Posterior vena cava (tissue), 2 donors: ENCODE measurements at places on chromosomes 3 and 15. TPM values are rescaled to one million over a fixed set of nuclear protein-coding genes. Genes with fewer than 3 reads are reported as not detected.
A peak's percentile ranks its signal among the peaks of the same experiment; 100 is the strongest.

DNA sequence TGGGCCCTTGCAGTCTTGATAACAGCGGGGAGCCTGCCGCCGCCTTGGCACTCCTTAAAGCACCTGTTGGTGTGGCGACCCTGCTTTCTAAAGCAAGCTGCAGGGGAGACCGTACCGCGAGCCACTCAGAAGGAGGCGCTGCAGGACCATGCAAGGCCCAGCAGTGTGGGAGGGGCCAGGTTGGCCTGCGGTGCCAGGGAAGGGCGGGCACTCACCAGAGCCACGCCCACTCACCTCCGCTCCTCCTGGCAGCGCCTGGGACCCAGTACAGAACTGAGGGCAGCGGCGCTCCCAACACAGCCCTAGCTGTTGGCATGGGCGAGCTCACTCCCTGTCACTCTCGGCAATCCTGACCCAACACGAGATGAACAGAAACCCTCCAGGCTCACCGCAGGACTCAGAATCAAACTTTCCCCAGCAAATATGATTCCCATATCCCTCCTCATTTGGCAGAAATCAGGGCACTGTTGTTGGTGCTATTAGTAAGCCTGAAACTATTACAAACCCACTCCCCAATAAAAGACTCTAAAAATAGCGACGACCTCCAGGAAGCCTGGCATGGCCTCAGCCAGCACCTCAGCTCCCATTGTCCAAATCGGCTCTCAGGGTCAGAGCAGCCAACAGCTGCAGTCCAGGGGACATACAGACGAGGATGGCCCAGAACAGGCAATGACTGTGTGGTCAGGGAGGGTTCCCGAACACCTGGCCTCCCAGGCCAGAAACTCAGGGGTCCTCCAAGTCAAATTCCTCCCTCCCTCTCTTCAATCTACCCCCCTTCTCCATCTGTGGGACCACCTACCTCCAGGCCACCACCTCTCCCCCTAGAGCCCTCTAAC is 77.2 kb downstream of the TBC1D2B start:
- peak; percentile 90 for DNase-seq

DNA sequence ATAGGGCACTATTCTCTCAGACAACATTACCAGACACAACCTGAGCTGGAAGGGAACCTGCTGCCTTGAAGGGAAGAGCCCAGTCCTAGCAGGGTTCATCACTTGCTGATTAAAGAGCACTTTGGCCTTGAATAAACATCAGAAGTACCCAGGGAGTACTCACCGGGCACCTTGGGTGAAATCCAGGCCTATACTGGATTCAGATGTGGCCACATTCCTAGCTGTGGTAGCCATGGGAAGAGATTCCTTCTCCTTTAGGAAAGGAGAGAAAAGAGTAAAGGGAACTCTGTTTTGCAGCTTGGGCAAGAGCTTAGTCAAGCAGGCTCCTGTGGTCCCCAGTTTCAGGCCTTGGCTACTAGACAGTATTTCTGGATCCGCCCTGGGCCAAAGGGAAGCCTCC is 195.0 kb downstream of the SPATA16 start:
- DNase-seq, result no peak

LRTM1 gene
- total RNA-seq, result not detected

DNA sequence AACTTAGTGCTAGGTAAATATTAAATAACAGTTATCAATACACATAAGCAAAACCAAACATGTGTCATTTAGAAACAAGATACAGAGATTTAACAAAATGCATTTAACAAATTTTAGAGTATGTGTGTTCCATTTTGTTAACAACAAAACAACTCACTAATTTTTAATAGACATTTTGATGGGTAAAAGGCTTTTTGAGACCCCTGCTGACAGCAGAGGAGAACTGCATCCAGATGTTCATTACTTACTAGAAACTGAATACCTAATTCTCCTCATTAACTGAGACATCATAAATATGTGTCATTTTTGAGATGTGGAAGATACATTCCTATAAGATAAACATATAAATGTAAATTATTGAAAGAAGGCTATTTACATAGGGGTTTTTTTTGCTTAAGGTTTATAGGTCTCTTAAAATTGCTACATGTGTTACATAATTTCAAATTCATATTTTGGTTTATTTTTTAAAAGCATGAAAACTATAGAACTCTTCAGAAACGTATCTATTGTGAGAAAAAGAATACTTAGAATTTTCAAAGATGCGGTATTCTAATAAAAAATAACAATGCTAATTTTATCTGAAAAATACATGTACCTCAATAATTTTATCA is 1009.8 kb downstream of the TUSC7 start:
- no peak for DNase-seq
